IMR-90 (cell line): ENCODE measurements at places on chromosomes 13 and 19. TPM values are rescaled to one million over a fixed set of nuclear protein-coding genes. Genes with fewer than 3 reads are reported as not detected.
A peak's percentile ranks its signal among the peaks of the same experiment; 100 is the strongest.

Gene RASAL3
- total RNA-seq, result not detected in 2 replicates

Gene CEACAM16
- not detected in 2 replicates for total RNA-seq

DNA sequence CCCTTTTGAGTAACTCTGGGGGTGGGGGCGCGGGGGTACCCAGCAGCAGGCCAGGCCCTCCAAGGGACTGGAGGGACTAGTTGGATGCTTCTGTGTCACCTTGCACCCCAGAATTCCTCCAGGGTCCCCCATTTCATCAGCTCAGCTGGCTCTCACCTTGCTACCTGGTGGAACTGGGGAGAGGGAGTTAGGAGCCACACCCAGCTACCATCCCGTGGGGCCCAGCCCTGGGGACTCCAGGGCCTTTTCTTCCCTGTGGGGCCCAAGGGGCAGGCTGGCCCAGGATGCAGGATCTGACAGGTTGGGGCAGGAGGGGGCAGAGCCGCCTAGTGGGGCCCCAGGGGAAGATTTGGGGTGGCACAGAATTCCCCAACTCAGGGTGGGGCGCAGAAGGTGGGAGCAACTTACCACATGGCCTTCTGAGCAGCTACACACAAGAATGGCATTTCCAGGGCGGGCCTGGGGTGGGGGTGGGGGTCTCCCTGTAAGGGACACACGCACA is 32.8 kb upstream of the NANOS3 start:
- no peaks in the 10 kb centered on the region for H3K27me3 ChIP-seq
- no peak overlapping the region for H3K27ac ChIP-seq
- DNase-seq, result no peak
- peaks cover 28% of the 10 kb centered on the region for H3K4me1 ChIP-seq
- no peak overlapping the region for H3K4me3 ChIP-seq

- H3K4me1 ChIP-seq, result peaks cover 10% of the 10 kb centered on the region
- no peak overlapping the region for H3K4me3 ChIP-seq
- no peak overlapping the region for H3K27ac ChIP-seq
Measured at GRCh38 chr13:106105153-106105552, 430.3 kb downstream of the EFNB2 start.

DNA sequence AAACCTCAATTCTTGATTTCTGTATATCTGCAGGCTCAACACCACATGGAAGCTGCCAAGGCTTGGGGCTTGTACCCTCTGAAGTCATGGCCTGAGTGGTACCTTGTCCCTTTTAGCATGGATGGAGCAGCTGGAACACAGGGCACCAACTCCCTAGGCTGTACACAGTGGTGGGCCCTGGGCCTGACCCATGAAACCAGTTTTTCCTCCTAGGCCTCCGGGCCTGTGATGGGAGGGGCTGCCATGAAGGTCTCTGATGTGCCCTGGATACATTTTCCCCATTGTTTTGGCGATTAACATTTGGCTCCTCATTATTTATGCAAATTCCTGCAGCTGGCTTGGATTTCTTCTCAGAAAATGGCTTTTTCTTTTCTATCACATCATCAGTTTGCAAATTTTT is 131.6 kb downstream of the NDFIP2 start:
- H3K4me1 ChIP-seq, result no peaks in the 10 kb centered on the region
- no peak overlapping the region for H3K27ac ChIP-seq
- no peaks in the 10 kb centered on the region for H3K27me3 ChIP-seq

Gene ZNF587
- total RNA-seq, result 32.5 and 43.7 TPM in 2 replicates

Gene KRTDAP
- total RNA-seq, result not detected in 2 replicates

GRCh38 chr19:12834566-12834943 is at the start of gene RTBDN:
TSS of gene RTBDN (minus strand) at chr19:12834579. CDS start at chr19:12829979, 4,600 bp downstream.
- H3K27ac ChIP-seq, result no peak within 1 kb of the TSS
- no peaks in the 10 kb centered on the region for H3K36me3 ChIP-seq
- H3K4me1 ChIP-seq, result peaks cover 4% of the 10 kb centered on the region; the same call in 1 of the 2 replicates

DNA sequence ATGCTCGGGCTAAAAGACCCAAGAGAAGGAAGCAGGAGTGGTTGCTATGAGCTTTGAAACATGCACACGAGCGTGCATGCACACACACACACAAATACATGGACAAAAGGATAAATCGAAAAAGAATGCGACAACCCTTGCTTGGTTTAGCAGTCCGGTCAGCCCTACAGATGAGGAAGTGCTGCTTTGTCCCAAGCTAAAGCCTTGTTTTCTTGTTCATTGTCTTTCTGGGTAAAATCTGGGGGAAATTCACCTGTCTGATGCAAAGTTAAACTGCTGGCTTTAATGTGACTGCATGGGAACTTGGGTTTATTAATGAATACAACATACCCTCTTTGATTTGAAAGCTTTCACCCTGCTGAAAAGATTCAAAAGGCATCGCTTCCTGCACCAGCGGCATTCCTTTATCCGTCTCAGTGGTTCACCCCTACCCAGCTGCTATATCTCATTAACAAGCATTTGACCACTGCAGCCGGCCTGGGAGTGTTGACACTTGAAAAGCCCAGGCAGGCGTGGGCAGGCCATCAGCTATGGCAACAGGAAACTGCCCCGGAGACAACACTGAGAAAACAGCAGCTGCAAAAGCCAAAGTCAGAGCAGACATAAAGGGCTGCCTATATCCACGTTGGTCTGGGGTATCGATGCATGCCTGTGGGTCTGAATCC is 301.7 kb downstream of the NDFIP2 start:
- DNase-seq, result peak; percentile 77
- H3K4me1 ChIP-seq, result peaks cover 11% of the 10 kb centered on the region
- no peaks in the 10 kb centered on the region for H3K27me3 ChIP-seq
- no peaks in the 10 kb centered on the region for H3K36me3 ChIP-seq

- H3K27ac ChIP-seq, result no peak overlapping the region
- H3K36me3 ChIP-seq, result peaks cover 38% of the 10 kb centered on the region
Measured at GRCh38 chr13:114038211-114038613, 64.3 kb upstream of the C13orf46 start.

- no peak for DNase-seq
- H3K27ac ChIP-seq, result no peak overlapping the region
- H3K27me3 ChIP-seq, result no peaks in the 10 kb centered on the region
- H3K4me3 ChIP-seq, result no peak overlapping the region
- H3K4me1 ChIP-seq, result no peaks in the 10 kb centered on the region
- H3K36me3 ChIP-seq, result peaks cover 95% of the 10 kb centered on the region
Measured at GRCh38 chr19:2114218-2114617, 17.5 kb downstream of the IZUMO4 start.

- H3K27ac ChIP-seq, result no peak overlapping the region
- H3K4me1 ChIP-seq, result no peaks in the 10 kb centered on the region
Measured at GRCh38 chr19:50843701-50844221, 10.4 kb upstream of the KLK15 start.

DNA sequence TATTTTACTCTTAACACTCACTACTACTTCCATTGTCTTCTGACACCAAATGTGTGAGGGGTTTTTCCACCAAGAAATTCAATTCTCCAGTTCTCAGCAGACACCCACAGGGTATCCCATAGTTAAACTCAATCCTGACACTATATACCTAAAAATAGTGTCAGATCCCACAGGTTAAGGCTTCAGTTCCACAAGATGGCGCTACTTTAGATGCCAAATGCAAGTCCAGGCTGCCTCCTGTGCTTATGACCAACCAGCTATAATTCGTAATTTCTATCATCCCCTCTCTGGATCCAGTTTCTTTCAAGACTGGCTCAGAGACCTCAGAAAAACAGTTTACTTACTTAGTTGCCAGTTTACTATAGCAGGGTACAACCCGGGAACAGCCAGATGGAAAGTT is 1146.2 kb upstream of the SPRY2 start:
- no peaks in the 10 kb centered on the region for H3K4me1 ChIP-seq
- DNase-seq, result no peak
- H3K36me3 ChIP-seq, result no peaks in the 10 kb centered on the region
- H3K27ac ChIP-seq, result no peak overlapping the region
- no peaks in the 10 kb centered on the region for H3K27me3 ChIP-seq

GRCh38 chr13:74557870-74558269 is 423.7 kb upstream of the KLF12 start:
- no peaks in the 10 kb centered on the region for H3K36me3 ChIP-seq
- DNase-seq, result no peak
- H3K27ac ChIP-seq, result no peak overlapping the region
- H3K27me3 ChIP-seq, result no peaks in the 10 kb centered on the region

DNA sequence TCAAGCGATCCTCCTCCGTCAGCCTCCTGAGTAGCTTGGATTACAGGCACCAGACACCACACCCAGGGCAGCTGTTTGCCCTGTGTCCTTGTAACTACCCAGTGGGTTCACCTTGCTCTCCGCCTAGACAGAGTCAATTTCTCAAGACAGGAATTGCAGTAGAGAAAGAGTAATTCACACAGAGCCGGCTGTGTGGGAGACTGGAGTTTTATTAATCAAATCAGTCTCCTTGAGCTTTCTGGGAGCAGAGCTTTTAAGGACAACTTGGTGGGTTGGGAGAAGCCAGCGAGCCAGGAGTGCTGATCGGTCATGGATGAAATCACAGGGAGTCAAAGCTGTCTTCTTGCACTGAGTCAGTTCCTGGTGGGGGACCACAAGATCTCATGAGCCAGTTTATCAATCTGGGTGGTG is 20.6 kb upstream of the ADGRE1 start:
- no peaks in the 10 kb centered on the region for H3K4me1 ChIP-seq
- no peak for DNase-seq
- no peak overlapping the region for H3K27ac ChIP-seq
- no peak overlapping the region for H3K4me3 ChIP-seq

GRCh38 chr19:35512831-35513627 is 420 bp downstream of the DMKN start:
- DNase-seq, result no peak
- peaks cover 7% of the 10 kb centered on the region for H3K4me1 ChIP-seq
- H3K4me3 ChIP-seq, result no peak overlapping the region

GRCh38 chr19:5293612-5294378 is 46.8 kb downstream of the PTPRS start:
- H3K4me3 ChIP-seq, result peak overlapping the region; percentile 95
- H3K4me1 ChIP-seq, result peaks cover 7% of the 10 kb centered on the region
- no peaks in the 10 kb centered on the region for H3K27me3 ChIP-seq
- DNase-seq, result peak; percentile 40
- H3K27ac ChIP-seq, result peak overlapping the region; percentile 83
- no peaks in the 10 kb centered on the region for H3K36me3 ChIP-seq

- no peaks in the 10 kb centered on the region for H3K36me3 ChIP-seq
- no peak for DNase-seq
- H3K4me3 ChIP-seq, result no peak overlapping the region
- H3K27me3 ChIP-seq, result no peaks in the 10 kb centered on the region
Measured at GRCh38 chr13:106329941-106330340, 205.5 kb downstream of the EFNB2 start.

DNA sequence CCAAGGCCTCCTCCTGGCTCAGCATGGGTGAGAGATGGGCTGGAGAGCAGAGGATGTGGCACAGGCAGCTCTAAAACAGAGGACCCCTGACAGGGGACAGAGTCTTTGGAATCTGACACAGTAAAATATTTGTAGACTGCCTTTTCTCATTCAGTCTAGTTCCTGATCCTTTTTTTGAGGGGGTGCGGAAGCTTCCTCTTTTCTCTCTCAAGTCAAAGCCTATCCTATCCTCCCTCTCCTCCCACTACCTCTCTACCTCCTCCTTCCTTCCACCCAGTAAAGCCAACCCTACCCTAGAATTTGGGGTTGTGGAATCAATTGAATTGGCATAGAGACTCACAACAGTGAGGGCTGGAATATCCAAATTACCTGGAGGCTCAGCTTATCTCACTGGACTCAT is 82.0 kb downstream of the TEX26 start:
- H3K4me1 ChIP-seq, result no peaks in the 10 kb centered on the region; the same call in 1 of the 2 replicates
- H3K27ac ChIP-seq, result no peak overlapping the region
- no peak for DNase-seq
- H3K36me3 ChIP-seq, result no peaks in the 10 kb centered on the region
- H3K4me3 ChIP-seq, result no peak overlapping the region

DNA sequence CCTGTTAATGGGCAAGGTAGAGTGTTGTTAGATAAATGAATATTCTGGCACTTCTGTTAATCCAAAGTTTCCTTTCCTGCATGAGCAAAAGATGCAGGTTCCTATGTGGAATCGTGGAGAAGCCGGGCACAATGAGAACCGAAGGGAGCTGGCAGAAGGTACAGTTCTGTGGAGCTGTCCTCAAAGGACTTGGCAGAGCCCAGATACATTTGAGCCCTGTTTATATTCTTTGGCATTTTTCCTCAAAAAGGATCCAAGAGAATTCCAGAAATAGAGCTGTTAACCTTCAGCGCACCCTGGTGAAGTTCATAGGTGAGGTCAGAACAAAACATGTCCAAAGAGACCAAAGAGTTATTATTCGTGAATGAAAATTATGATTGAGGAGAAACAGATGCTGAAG is 4.0 kb upstream of the DLEU7 start:
- H3K27me3 ChIP-seq, result peaks cover 26% of the 10 kb centered on the region
- H3K27ac ChIP-seq, result no peak overlapping the region
- DNase-seq, result no peak
- no peak overlapping the region for H3K4me3 ChIP-seq
- H3K4me1 ChIP-seq, result no peaks in the 10 kb centered on the region

GRCh38 chr19:34678085-34678412 is 571 bp downstream of the ZNF302 start:
- peak overlapping the region; percentile 97 for H3K27ac ChIP-seq
- peaks cover 3% of the 10 kb centered on the region; the same call in 1 of the 2 replicates for H3K4me1 ChIP-seq
- H3K36me3 ChIP-seq, result peaks cover 17% of the 10 kb centered on the region
